ENCODE measurements at places on chromosomes 1 and 21. TPM values are rescaled to one million over a fixed set of nuclear protein-coding genes. Genes with fewer than 3 reads are reported as not detected.

Gene OLIG2
- 14.4 TPM for total RNA-seq

Gene DMBX1
- total RNA-seq: 0.82 TPM

Gene CLCNKA
- not detected for total RNA-seq

Gene KRTAP12-1
- not detected for total RNA-seq

- no peak for DNase-seq
Measured at GRCh38 chr1:66938613-66939012, 13.8 kb downstream of the MIER1 start.

DNA sequence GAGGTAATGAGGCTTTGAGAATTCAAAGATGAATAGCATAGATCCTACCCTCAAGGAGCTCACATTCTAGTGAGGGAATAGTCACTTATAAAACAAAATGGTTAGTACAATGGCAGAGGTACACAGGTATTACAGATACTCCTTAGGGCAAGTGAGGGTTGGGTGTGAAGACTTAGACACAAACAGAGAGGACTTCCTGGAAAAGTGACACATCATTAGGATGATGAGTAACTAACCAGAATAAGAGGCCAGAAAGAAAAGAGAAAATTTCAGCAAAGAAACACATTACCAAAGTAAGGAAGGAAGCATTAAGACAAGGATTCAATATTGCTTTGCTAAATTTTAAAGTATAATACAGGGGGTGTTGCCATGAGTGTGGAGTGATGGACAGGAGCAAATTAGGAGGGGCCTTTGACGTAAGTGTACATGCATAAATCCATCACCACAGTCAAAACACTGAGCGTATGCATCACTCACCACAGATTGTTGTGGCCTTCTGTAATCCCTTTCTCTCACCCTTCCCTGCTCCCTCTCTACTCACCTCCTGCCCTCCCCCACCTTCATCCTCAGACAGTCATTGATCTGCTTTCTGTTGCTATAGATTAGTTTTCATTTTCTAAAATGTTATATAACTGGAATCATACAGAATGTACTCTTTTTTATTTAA lies 7.9 kb downstream of the CD53 start:
- DNase-seq: no peak

- peak; percentile 20 for DNase-seq
Measured at GRCh38 chr1:234246638-234247116, 126.6 kb upstream of the COA6 start.

GRCh38 chr1:201713086-201713810 lies 115.7 kb upstream of the IPO9 start:
- peak; percentile 38 for DNase-seq

GRCh38 chr1:179164494-179164893 lies 65.0 kb downstream of the ABL2 start:
- DNase-seq: no peak

DNA sequence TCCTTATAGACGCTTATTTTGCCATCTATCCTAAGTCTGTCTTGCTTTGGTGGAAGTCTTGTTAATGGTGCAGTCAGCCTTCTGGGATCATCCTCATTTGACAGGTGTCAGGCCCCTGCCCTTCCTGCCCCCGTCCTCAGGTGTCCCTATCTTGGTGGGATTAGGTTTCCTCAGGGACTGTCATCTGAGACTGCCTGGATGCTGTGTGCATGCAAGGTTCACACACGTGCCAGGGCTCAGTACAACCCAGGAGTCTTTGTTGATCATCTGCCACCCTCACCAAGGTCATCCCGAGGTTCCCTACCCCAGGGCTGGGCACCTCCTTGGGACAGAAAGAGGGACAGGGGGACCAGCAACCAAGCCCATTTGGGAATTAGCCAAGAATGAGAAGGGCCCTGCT lies 18.0 kb downstream of the PADI2 start:
- no peak for DNase-seq

DNA sequence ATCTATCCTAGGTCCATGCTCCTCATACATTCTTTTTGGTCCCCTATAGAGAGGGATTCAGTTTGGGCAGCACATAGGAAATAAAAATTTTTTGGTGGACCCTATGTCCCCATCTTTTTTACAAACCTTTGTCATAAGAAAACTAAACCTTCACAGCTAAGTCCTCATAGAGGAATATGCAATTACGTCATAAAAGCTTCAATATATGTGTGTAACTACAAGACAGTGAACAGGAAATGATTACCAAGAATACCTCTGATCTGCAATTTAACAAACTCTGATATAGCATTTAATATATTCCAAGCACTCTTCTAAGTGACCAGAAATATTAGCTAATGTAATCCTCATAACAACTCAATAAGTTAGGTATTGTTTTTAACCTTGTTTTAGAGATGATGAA lies 6.3 kb upstream of the DENND2C start:
- DNase-seq: no peak

- DNase-seq: no peak
Measured at GRCh38 chr1:221765527-221765926, 23.6 kb upstream of the DUSP10 start.

GRCh38 chr1:206808615-206809014 lies 36.3 kb upstream of the IL10 start:
- no peak for DNase-seq

- DNase-seq: no peak
Measured at GRCh38 chr1:61807606-61808140, 65.4 kb downstream of the PATJ start.

DNA sequence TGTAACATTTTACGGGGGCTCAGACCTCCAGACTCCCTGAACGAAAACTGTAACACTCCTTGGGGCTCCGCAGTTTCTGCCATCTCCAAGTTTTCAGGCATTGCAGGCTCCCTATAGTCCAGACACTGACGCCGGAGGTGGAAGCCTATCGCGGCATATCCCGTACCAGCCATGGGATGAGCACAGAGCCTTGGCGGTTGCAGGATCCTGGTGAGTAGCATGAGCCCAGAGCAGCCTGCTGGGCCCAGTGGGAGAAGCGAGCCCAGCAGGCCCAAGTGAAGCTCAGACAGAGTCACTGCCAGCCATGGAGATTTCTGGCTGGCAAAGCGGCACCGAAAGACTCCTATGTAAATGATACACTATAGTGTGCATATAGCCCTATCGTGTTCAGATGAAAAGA lies 446.8 kb downstream of the COL11A1 start:
- no peak for DNase-seq
